T-helper 9 cell (primary cell): ENCODE measurements at places on chromosomes 5 and 9.

DNA sequence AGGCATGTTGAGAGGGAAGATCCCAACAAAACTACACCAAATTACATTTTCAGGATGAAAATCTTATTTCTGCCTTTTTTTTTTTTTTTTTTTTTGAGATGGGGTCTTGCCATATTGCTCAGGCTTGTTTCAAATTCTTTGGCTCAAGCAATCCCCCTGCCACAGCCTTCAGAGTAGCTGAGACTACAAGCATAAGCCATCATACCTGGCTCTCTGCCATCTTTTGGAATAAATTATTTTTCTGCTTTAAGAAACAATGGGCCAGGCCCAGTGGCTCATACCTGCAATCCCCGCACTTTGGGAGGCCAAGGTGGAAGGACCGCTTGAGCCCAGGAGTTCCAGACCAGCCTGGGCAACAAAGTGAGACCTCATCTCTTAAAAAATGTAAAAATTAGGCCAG, 14.3 kb downstream of the AFF4 start:
- no peak for DNase-seq

GRCh38 chr9:131627648-131628458, 82.5 kb downstream of the PRRT1B start:
- peak; percentile 54 for DNase-seq

- no peak for DNase-seq
Measured at GRCh38 chr9:686321-686813, 155.1 kb upstream of the DMRT1 start.

- DNase-seq = no peak
Measured at GRCh38 chr5:143887903-143888665, 76.1 kb downstream of the HMHB1 start.
